Hematopoietic multipotent progenitor cell treated with erythropoietin and hydrocortisone succinate and interleukin-3 and kit ligand, for 6 days (in vitro differentiated cells): ENCODE measurements at places on chromosomes 2 and 18.

GRCh38 chr18:37571266-37571665 lies 5.7 kb upstream of the CELF4 start:
- DNase-seq: no peak

DNA sequence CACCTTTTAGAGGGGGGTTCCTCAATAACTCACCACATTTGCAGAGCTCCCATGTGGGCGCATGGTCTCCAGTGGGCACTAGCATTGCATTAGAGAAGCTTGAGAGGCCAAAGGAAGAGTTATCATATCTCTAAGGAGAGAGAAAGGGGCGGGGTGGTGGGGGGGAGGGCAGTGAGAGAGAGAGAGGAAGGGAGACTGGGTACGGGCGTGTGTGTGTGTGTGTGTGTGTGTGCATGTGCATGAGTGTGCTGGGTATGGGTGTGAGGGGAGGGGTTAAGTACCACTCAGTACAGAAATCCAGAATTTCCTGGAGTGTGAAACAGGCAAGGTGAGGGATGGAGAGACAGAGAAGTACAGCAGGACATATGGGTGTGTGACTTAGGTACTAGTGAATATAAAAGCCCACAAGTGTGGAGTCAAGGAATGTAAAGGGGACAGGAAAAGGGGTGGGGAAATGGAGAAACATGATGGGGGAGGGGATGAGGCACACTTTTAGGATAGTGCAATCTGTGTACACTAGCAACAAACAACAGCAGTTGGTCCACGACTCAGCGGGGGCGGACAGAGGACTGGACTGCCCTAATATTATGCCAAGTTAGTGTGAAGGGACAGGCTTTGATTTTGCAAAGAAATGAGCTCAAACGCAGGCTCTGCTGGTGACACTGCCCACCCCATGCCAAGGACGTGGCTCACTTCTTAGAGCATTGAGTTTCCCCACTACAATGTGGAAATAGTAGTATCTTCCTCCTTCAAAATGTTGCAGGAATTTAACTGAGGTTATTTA lies 91.3 kb downstream of the SPRED2 start:
- DNase-seq: no peak

DNA sequence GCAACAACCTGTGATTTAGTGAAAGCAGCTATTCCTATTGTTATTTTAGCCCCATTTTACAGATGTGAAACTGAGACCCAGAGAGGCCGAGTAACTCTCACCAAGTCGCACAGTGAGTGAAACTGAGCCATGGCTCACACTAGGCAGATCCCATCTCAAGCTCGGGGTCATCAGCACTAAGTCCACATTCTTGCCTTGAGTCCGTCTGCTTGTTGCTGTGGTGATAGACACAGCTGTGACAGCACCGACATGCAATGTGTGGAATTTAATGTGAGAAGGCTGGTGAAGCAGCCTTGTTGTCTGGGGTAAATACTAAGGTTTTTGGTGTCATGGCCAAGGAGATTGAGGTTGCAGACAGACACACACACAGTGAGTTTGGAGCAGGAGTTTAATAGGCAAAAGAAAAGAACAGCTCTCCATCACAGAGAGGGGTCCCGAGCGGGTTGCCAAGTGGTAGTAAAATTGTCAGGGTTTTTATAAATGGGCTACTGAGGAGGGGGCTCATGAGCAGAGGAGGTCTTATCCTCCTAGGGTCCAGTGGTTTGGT lies 40.2 kb upstream of the GMCL1 start:
- no peak for DNase-seq

- DNase-seq: no peak
Observed at GRCh38 chr2:28390746-28391563, 1.7 kb upstream of the FOSL2 start.

DNA sequence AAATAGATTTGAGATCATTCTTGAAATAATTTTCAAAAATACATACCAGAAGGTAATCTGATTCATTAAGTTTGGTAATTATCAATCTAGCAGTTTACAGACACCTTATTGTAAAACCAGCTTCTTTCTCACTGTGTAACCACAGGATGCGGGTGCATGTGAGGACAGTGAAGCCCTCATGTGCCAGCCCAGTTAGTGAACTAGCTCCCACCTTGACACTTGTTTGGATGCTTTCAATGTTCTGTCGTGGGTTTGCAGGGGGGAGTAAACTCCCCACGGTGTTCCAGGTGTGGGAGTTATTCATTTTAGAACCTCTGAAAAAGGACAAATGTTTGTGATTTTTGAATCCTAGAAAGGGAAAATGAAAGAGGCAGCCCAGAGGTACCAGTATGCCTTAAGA lies 59.0 kb downstream of the WDSUB1 start:
- no peak for DNase-seq

DNA sequence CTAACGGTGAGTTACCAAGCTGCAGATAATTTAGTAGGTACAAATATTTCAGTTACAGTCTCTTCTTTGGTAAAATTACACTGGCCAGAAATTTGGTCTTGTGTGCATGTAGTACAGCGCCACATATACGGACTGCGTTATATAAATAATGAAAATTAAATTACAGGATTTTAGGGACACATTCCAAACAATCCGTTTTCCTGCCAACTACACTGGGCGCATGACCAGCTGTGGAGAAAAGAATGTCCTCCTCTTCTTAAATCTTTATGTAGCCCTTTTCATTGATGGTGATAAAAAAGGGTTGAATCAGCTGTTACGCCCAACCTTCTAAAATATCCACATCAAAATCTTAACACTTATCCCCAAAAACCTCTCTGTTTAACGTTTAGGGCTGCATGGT lies 37.5 kb downstream of the TCF4 start:
- no peak for DNase-seq

- DNase-seq: peak; percentile 44
Observed at GRCh38 chr2:224884188-224884587, 158.1 kb downstream of the DOCK10 start.

GRCh38 chr2:229832510-229832898 lies 89.3 kb downstream of the TRIP12 start:
- no peak for DNase-seq

- DNase-seq: peak; percentile 85
Observed at GRCh38 chr2:184598316-184599053, at the start of gene ZNF804A. Gene ZNF804A (plus strand): TSS chr2:184598529. CDS start chr2:184598960, 431 bp downstream.

- no peak for DNase-seq
Observed at GRCh38 chr2:1249897-1250687, 163.2 kb upstream of the TPO start.

DNA sequence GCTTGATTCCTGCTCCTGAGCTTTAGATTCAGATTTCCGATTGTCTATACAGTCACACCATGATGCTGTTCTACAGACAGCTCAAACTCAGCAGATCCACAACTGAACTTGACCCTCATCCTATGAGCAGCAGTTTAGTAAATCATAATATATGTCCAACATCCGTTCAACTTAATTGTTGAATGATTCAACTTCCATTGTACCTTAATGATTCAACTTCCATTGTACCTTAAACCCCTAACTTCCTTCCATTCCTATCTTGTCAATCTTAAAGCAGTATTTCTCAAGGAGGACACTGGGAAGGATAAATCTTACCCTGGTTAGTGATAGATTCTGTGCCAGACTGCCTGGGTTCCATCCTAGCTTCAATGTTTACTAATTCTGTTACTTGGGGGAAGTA lies 60.1 kb downstream of the PIGN start:
- DNase-seq: no peak
